Activated CD8-positive, alpha-beta memory T cell treated with anti-CD3 and anti-CD28 coated beads, Interleukin-2, amount 50 U/mL, for 4 hours (primary cell): ENCODE measurements at places on chromosomes 1 and 21.

- DNase-seq, result no peak
Measured at GRCh38 chr1:5856246-5856815, 135.9 kb downstream of the NPHP4 start.

DNA sequence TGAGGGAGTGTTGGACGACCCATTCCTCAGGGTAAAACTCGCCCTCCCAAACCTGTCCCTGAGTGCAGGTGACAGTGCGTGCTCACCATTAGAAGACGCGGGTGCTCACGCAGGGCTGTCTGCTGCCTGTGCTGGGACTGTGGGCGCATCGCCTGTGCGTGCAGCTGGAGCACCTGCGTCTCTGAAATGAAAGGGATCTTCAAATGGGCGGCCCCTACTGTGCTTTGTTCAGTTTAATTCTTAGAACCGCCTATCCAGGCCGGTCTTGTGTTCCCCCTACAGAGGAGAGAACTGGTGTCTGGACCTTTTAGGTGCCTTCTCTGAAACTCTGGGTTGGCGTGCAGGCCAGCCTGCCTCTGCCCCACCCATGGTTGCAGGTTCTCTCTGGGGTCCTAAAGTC lies 125.8 kb downstream of the PCBP3 start:
- no peak for DNase-seq

GRCh38 chr1:43061757-43062156 lies 103.1 kb upstream of the SLC2A1 start:
- no peak for DNase-seq

DNA sequence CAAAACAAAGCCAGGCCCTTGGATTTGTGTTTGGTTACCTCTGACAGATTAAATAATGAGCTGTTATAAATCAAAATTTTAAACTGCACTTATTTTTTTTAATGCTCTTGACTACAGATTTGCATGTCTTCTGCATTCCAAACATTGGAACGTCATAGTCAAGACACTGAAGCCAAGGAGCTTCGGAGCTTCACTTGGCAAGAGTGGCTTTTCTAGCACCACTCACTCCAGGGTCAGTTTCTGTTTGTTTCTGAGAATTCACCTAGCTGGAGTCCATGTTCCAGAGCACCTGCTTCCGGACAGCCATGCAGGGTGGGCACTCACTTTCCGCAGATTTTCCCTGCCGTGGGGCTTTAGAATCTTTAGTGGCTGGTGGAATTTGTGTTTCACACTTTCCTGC lies 202.9 kb downstream of the ZP4 start:
- no peak for DNase-seq

- no peak for DNase-seq
Measured at GRCh38 chr1:196477262-196477661, 131.0 kb downstream of the KCNT2 start.

GRCh38 chr1:84164567-84165021 lies 20.5 kb downstream of the PRKACB start:
- DNase-seq, result no peak
